ENCODE measurements at places on chromosomes 16 and 17. TPM values are rescaled to one million over a fixed set of nuclear protein-coding genes. Genes with fewer than 3 reads are reported as not detected.

- no peak for DNase-seq
These were observed 1.2 kb upstream of the C17orf99 start for GRCh38 chr17:78144736-78145641.

GRCh38 chr17:65173284-65173793 is 36.2 kb downstream of the RGS9 start:
- DNase-seq, result peak; percentile 72

DNA sequence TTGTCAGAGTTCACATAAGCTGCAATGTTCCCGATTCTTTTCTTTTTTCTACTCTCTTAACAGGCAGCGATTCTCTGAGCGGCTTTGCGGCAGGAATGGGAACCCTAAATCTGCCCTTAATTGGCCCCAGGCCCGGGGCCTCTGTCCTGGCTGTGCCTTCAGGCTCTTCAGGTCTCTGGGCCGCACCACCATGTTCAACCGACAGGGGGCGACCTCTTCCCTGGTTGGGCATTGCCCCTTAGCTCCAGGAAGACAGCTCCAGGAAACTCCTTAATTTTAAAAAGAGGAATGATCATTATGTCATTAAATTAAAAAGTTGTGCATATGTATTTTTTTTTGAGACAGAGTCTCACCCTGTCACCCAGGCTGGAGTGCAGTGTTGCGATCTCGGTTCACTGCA is 20.3 kb downstream of the CACNG5 start:
- DNase-seq, result peak; percentile 8

DNA sequence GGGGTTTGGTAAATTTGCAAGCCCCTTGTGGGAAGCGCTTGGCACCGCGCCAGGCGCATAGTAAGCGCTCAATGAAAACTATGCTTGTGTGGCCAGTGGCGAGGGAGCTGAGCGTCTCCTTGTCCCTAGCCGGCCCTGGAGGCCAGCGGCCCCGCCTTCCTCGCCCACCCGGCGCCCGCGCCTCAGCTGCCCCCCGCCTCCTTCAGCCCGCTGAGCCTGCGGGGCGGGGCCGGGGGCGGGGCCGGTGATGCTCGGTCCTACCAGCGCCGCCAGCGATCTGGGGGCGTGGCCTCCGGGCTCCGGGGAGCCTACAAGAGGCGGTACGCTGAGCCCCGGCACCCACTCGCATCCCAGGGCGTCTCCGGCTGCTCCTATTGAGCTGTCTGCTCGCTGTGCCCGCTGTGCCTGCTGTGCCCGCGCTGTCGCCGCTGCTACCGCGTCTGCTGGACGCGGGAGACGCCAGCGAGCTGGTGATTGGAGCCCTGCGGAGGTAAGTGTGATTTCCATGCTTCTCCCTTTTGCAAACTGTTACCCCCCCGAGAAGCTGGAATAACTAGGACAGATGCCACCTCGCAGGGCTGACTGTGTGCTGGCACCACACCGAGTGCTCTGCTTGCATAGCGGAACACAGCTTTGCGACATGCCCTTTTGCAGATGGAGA is at the start of gene CRISPLD2:
Gene CRISPLD2 (plus strand): TSS at position 342 of the 661 bp plus-strand sequence. CDS start 18,511 bp downstream, outside the sequence.
- peak; percentile 81 for DNase-seq

GRCh38 chr17:5078106-5079028 is at the start of gene ZFP3:
Gene ZFP3 (plus strand): TSS chr17:5078467. CDS start chr17:5091505, 13,038 bp downstream.
- peak; percentile 43 for DNase-seq

DNA sequence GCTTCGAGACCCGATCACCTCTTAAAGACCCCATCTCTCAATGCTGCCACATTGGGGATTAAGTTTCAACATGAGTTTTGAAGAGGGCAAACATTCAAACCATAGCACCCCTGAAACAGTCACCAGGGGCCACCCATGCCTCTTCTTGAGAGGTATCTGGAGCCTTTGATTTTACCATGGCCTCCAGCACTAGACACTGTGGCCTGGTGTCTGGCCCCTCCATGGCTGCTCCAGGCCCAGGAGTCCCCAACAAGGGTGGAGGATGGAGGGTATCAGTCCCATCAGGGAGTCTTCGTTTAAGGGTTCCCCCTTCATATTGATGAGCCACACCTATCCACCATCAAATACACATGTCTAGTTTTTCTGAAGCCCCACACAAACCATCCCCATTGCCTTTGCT is 66.5 kb upstream of the CDH5 start:
- no peak for DNase-seq

- no peak for DNase-seq
These were observed 2.2 kb downstream of the HSD17B2 start for GRCh38 chr16:82037251-82037650.

- no peak for DNase-seq
These were observed 57.1 kb upstream of the PVALEF start for GRCh38 chr17:81108220-81108619.

- no peak for DNase-seq
These were observed 454.8 kb upstream of the SOX9 start for GRCh38 chr17:71666047-71666446.

DNA sequence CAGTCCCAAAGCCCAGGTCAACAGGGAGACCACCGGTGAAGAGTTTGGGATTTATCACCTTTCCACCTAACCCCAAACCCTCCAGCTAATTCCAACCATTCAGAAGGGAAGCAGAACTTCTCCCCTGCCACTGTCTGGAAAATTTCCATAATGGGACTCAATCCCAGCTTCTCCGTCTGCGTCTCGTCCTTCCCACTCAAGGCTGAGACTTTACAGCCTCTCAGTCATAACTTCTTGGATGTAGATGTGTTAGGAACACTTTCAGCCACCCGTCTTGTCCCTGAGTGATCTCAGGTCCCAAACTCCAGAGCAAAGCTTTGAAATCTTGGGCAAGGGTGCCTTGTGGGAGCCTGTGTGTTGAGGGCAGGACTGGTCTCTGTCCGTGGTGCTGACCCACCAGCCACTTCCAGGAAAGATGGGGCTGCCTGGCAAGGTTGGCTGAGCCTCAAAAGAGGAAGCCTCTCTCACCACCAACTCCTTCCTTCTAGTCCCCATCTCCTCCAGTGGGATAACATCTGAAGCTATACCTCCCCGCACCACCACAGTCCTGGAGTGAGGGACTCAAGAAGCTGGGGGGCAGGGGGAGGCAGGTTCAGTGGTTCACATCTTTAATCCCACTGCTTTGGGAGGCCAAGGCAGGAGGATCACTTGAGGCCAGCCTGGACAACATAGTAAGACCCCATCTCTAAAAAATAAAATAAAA is 9.3 kb downstream of the GAS2L2 start:
- no peak for DNase-seq

GRCh38 chr17:72104164-72104862 is 16.5 kb upstream of the SOX9 start:
- DNase-seq, result no peak

DNA sequence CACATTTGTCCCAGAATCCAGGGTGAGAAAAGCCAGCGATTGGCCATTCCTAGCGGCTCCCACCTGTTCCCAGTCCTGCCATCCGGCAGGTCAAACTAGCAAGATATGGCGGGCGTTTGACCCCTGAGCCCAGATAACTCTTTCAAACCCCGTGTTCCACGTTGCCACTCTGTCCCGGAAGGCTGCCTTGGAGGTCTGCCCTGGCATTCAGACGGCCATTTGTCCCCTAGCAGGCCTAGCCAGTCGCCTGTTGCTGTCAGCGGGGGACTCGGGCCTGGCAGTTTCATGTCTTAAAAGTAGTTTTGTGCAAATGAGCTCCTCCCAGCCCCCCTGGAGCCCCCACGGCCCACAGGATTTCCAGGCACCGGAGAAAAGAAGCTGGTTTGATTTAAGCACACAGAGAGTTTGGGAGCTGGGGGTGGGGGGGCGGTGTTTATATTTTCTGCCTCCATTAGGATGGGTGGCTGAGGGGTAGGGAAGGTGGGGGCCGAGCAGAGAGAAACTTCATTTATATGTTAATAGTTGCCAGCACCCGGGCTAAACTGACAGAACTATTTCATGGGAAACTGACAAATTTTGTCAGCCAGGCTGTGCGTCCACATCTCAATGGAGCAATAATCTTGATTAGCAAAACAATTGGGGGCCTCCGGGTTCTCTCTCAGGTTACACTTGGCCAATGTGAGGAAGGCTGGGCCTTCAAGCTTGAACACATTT is 240.9 kb upstream of the SALL1 start:
- no peak for DNase-seq

DNA sequence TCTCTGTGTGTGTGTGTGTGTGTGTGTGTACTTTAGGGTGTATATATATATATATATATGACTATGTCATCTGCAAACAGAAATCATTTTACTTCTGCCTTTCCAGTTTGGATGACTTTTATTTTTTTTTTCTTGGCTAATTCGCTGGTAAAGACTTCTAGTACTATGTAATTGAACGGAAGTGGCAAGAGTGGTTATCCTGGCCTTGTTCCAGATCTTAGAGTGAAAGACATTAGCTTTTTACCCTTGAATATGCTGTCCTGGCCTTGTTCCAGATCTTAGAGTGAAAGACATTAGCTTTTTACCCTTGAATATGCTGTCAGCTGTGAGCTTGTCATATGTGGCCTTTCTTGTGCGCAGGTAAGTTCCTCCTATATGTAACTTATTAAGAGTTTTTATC is 72.7 kb upstream of the MYOCD start:
- no peak for DNase-seq

DNA sequence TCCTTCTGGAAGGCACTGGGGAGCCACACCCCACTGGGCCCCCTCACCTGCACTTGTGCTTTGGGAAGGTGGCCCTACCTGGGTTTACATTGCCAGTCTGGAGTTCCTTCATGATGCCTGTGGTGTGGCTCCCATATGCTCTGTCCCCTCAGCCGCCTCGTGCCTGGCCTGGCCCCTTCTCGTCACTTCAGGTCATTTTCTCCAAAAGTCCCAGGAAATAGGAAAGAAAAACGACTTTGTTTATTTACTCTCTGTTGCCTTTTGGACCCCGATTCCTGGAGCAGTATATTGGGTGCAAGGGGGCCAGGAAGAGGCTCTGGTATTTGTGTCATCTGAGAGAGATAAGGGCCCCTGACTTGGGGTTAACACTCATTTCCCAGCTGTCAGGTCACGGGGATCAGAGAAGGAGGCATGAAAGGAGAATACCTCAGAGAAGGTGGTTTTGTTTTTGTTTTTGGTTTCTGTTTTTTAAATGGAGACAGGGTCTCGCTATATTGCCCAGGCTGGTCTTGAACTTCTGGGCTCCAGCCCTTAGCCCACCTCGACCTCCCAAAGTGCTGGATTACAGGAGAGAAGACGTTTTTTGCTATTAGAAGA is 4.7 kb downstream of the SOCS3 start:
- peak; percentile 61 for DNase-seq

DNA sequence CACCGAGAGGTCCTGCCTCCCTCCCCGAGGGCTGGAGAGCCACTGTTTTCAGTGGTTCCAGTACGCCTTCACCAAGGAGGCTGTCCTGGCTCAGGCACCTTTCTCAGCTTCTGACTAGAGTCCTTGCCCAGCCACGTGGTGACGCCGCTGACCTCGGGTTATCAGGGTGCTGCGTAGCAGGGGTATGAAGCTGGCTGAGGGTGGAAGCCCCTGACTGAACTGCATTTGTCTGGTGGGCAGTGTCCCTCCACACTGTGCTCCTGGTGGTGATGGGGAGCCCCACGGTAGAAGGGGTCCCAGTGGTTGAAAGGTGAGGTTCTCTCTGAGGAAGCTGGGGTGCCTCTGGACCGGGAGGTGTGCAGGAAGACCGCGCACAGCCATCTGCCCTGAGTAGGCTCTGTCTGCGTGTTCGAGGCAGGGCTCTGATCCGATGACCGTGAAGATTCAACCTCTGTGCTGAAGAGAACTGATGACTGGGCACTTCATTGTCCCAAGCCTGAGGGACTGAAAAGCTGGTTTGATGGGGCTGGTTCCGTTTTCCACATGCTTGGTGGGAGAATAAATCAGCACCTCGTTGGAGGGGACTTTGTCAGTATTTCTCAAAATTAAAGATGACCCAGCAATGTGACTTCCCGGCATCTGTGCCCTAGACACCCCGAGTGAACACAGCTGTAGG is 2.5 kb downstream of the ACSF3 start:
- DNase-seq, result no peak

DNA sequence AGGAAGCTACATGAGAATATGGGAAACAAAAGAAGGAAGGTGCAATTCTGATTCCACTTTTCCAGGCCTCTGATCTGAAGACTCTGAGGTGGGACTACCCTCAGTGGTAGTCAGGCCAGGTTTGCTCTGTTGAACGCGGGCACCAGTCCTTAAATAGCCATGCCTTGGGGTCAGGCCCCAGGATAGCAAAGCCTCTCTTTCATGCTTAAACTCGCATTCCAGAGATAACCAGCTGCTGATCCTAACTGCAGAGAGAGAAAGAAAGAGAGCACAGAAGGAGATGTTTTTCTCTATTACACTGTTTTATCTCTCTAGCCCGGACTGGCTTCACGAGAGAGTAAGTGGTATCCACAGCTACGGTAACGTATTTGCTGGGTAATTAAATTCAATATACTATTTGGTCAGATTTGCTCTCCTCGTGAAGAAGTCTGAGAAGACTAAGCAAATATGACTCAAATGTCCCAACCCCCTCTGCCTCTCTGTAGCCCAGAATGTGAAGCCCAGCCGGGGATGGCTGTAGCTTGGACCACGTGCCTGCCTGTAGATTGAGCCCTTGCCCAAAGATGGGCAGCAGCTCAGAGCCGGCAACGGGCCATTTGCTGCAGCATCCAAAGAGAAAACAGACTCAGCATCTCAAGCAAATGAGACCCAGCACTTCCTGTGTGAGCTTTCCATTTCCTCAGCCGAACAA is 122.2 kb downstream of the SMG6 start:
- no peak for DNase-seq

GRCh38 chr17:53794875-53795274 is 27.9 kb upstream of the KIF2B start:
- DNase-seq, result no peak

DNA sequence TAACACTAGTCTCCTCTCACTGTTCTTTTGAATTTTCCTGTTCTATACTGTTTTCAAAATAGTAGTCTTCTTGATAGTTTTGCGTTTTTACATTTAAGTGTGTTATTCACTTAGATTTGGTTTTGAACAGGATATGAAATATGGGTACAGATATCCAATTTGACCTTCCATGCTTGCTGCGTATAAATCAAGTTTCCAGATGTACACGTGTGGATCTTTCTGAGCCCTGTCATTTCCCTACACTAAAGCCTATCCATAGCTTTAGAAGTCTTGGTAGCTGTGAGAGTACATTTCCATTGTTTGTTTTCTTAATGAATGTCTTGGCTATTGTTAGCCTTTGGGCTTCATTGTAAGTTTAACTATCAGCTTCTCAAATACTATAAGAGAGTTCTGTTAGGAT is 20.4 kb downstream of the CYLD start:
- no peak for DNase-seq

Gene NPIPA5
- total RNA-seq, result 9.8 TPM

Gene STH
- not detected for total RNA-seq

Gene TMEM100
- not detected for total RNA-seq

Gene PPL
- not detected for total RNA-seq

Gene GPR179
- 0.03 TPM for total RNA-seq
